ENCODE measurements at places on chromosomes 1 and 21. TPM values are rescaled to one million over a fixed set of nuclear protein-coding genes. Genes with fewer than 3 reads are reported as not detected.

PADI1 gene
- total RNA-seq, result not detected

DNA sequence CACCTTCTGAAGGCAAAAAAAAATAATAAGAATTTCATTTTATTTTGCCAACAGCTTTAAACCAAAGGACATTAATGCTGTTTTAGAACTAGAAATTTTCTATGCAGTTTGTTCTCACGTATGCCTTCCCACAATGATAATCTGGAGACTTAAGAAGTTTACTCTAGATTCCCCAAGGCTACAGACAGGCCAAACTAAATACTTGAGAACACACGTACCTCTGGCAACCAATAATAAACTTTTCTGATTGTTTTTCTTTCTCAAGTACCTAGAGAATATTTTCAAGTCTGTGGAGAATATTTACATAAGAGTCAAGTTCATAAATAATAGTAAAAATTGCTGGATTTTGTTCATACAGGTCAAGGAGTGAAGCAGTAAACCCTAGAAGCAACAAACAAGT is 15.9 kb downstream of the CLDN8 start:
- DNase-seq, result no peak

SPTA1 gene
- 0.50 TPM for total RNA-seq

SERINC2 gene
- 32.3 TPM for total RNA-seq

DNA sequence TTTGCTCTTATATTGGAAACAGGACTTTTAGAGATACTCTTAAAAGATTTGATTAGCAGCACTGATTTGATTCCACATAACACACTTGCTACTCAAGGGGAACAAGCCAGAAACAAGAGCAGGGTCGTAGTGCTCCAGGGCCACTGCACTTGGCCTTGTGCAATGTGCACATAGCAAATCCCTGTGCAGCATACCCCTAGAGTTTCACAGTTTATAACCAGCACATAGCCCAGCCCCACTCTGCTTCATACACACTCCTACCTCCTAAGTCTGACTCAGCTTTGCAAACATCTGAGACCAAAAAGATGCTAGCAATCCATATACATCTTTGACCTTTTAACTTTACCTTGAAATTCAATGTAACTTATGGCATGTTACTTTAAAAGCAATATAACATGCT is 157.6 kb downstream of the VAV3 start:
- DNase-seq, result no peak

DNA sequence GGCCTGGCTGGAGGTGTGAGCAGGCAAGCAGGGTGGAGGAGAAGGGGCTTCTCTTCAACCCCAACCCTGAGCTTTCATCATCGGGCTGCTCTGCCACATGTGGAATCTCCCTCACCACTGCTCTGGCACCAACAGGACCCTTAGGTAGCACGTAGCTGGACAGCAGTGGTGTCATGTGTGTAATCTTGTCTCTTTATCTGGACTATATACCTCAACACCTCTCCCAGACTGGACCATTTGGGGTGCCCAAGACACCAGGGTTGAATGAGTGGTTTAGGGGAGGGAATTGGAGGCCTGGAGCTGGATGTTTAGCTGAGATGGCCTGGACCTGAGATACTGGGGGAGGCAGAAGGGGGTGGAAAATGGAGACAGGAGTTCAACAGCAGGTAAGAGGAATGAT is 63.0 kb downstream of the UBE2T start:
- DNase-seq, result no peak

DNA sequence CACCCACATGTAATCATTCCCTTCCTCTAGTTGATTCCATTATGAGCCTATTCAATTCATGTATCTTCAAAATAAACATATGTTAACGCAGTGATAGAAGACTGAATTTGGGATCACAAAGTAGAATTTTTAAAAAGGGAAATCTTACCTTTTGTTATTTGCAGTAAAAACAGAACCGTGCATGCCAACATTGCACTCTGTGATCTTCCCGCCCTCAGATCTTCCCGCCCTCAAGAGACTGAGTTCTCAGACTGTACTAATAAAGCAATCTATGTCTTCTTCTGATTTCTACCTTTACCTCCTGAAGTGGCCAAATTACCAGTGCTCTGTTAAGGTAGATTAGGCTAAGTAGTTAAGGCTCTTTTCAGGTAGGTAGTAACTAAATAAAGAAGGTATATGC is 3.6 kb upstream of the SUCO start:
- no peak for DNase-seq

PPFIA4 gene
- total RNA-seq, result 1.3 TPM

DNA sequence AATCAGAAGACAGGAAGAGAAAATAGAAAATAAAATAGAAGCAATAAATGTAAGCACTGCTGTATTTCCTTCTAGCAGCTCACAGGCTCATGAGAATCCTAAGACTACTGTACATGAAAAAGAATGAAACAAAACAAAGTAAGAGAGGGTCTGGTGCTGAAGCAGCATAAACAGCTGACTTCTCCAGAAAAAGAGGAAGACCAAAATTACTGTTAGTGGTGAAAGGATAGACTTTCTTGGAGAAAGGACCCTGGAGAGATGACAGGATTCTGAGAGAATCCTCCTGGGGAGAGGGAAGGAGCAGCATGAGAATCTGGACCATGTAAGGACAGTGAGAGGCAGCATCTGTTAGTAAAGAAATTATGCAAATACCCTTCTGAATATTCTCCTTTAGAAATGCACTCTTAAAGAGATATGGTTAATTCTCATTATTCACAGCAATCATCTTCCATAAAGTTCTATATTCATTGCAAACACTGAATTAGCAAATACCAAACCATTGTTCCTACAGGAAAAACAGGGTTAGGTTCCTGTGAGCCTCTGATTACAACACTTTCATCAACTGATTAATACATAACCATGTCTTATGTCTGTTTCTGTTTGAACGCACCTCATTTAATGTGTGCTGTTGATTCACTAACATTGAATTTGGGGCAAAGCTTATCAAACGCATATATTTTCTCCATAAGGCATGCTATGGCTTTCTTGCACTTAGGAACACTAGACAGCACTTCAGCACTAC is 17.0 kb downstream of the SLC25A24 start:
- DNase-seq, result no peak

Measured in lower lobe of right lung (tissue), 2 donors.